Inflammatory macrophage (primary cell): ENCODE measurements at places on chromosomes 7 and 10.

DNA sequence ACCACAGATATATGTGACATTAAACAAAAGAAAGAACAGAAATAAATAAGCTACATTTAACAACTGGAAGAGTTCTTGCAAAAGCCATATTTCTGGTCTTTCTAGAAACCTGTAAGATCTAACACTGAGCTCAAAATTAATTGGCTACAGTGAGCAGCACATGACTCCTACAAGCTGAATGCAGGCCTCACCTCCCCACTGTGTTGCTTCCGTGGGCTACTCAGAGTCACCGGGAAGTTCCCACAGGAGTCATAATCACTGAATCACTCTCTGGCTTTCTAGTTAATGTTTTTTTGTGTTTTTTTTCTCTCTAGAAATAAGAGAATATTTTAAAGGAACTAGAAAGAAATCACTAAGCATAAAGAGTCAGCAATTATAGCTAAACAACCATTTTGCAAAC is 10.2 kb upstream of the MRPS24 start:
- DNase-seq = no peak

DNA sequence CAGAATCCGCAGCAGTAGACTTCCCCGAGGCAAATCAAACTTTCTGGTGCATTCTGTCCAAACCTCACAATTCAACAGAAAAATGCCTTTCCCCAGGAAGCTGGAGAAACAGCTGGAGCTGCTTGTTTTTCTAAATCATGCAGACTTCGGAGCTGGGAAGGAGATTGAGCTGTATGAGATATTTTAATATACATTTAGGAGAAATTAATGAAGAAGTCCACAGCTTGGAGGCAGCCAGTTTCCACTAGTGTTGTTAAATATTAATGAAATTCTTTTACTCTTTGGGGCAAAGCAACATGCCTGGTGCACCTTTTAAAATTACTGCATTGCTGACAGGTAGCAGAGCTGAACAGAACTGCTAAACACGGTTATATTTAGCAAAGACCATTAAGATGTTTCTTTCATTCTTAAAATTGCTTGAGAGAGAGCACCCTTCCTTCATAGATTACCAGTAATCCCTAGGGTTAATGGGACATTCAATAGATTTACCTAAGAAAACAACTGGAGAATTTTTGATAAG is 566.4 kb downstream of the SORCS3 start:
- no peak for DNase-seq

- peak; percentile 30 for DNase-seq
Observed at GRCh38 chr7:33243319-33243881, 114.0 kb downstream of the BBS9 start.

GRCh38 chr7:40965774-40966173 is 737.1 kb downstream of the INHBA start:
- no peak for DNase-seq

DNA sequence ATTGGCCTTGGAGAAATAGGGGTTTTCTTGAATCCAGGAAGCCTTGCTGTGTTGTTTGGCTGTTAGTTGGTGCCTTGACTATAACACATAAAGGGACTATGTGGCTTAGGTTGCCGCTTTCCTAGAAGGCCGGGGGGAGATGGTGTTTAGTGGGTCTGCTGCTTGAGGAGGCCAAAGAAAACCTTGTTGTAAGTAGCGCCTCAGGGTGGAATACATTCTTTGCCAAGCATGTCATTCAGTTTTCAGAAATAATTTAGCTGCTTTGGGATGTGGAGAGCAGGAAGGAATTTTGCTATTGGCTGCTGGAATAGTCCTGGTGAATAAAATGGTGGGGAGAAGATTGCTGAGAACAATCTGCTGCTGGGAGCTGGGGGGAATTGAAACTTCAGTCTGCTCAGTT is 132.9 kb upstream of the WNT16 start:
- DNase-seq = no peak
